Frontal cortex (tissue), 4 donors: ENCODE measurements at places on chromosomes 4 and X. TPM values are rescaled to one million over a fixed set of nuclear protein-coding genes. Genes with fewer than 3 reads are reported as not detected.

- no peak for DNase-seq
Observed at GRCh38 chrX:1475481-1475880, 22.8 kb upstream of the ASMTL start.

- peak; percentile 36 for DNase-seq
Observed at GRCh38 chr4:110620691-110621327, 2.1 kb downstream of the PITX2 start.

GRCh38 chr4:168440442-168441264, 39.6 kb downstream of the DDX60L start:
- no peak for DNase-seq

The CSAG2 gene
- total RNA-seq = not detected

The TRIM60 gene
- not detected for total RNA-seq

DNA sequence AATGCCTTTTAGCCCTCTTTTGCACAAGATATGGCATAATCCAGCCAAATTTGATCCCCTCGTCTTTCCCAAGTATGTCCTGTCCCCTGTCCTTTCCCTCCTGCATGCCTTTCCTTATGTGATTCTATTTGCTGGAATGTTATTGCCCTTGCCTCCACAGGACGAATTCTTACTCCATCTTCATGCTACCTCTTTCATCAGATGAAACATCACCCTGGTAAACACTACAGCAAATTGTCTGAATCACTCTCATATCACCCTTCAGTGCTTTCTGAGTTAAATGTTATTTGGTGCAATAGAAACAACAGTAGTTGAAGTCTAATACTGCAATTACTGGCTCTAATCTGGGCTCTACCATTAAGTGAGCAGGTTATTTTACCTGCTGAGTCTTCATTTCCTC, 52.2 kb upstream of the FAT1 start:
- DNase-seq = no peak

The DIPK2B gene
- 1.6 TPM for total RNA-seq

The PAGE5 gene
- not detected for total RNA-seq

The HTRA3 gene
- 0.82 TPM for total RNA-seq

The SULT1E1 gene
- 11.4 TPM for total RNA-seq

- no peak for DNase-seq
Observed at GRCh38 chrX:53678667-53679066, 7.9 kb downstream of the HUWE1 start.

GRCh38 chr4:40473578-40474388, 138.7 kb downstream of the CHRNA9 start:
- DNase-seq = no peak

DNA sequence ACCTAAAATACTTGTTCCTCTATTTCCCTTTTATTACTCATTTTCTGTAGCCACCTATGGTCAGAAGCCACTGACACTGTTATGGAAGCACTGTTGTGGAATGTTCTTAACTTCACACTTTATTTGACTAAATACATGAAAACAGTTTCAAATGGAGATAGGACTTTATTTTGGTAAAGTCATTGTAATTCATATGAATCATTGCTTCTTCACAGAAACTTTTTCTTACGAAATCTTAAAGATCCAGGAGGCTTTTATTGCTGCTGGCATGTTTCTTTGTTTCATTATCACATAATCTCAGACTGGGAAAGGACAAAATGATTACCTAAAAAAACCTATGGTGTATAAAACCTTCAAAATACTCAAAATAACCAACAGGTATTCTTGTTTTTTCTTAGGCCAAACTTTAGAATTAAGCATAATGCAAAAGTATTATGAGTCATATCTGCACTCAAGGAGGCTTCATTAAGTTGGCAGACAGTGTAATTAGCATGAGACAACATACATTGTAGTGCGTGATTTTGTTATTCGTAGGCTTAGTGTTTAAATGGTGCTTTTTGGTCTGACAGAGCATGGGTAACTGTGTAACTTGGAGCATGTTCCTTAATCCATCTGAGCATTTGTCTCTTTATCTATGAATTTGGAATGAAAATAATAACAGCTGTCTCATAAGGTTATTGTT, 58.0 kb downstream of the SH3BGRL start:
- DNase-seq = no peak

- DNase-seq = no peak
Observed at GRCh38 chrX:146907391-146908240, 93.1 kb upstream of the CXorf51A start.

DNA sequence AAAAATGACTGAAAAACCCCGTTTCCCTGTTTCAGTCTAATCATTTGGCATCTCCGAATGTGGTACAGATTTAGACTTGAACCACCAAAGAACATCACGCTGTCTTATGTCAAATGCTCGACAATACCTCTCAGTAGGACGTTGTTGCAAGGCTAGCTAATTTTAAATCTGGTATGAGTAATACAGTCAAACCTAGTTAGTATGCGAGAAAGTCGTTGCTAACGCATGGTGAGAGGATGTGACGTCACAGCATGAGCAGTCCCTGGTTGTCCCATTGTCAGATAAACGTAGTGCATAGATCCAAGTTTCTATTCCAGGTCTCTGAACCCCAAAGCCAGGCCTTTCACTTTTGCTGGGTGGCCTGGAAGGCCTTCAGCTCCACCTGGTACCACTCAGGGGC, 44.7 kb downstream of the SETD7 start:
- DNase-seq = no peak

- DNase-seq = no peak
Observed at GRCh38 chrX:10828640-10829039, 208.3 kb upstream of the MID1 start.

DNA sequence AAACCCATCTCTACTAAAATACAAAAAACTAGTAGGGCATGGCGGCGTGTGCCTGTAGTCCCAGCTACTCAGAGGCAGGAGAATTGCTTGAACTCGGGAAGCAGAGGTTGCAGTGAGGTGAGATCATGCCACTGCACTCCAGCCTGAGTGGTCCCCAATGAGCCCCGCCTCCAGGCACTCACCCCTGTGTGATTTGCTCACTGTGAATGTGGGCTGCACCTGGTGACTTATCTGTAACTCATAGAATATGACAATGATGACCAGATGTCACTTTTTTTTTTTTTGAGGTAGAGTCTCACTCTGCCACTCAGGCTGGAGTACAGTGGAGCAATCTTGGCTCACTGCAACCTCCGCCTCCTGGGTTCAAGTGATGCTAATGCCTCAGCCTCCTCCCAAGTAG, 49.0 kb upstream of the HOPX start:
- no peak for DNase-seq

- no peak for DNase-seq
Observed at GRCh38 chr4:76373919-76374552, 46.9 kb downstream of the CCDC158 start.

The SERTM2 gene
- total RNA-seq = under 0.01 TPM
